ENCODE measurements at places on chromosomes 4 and X.

- no peak for DNase-seq
Observed at GRCh38 chrX:110803506-110803905, 7.9 kb upstream of the CHRDL1 start.

DNA sequence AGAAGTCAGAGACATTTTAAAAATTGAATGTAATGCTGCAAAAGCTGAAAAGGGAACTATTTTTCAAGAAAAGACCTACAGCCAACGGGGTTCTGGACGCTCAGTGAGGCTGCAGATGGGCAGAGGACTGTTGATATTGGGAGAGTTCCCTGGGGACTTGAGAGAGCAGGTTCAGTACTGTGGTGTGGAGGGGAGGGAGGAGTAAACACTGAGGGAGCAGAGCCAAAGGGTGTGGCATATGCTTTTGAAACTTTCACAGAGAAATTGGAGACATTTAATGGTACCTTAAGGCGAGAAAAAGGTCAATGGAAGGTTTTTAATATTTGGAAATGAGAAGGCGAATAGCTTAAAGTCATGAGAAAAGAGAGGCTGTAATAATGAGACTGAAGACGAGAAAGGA, 62.2 kb upstream of the GPM6A start:
- DNase-seq = no peak

DNA sequence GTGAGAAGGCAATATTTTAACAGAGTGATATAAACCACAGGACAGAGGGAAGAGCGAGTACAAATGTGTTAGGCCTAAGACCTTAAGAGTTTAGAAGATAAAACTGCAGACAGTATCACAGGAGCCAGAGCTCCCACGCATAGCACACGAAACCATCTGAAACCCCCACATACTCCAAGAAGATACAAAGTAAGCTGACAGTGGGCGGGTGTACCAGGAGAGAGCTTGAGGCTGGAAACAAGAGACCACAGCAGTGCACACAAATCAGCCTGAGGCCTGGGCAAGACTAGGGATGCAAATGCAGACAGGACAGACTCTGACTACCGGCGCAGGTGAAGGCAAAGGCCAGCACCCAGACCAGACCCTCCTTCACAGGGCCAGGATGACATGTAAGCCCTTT, 54.1 kb upstream of the ARHGAP24 start:
- DNase-seq = no peak

GRCh38 chrX:114500622-114501021, 83.3 kb upstream of the HTR2C start:
- no peak for DNase-seq

GRCh38 chrX:38595801-38596200, 34.5 kb downstream of the TSPAN7 start:
- no peak for DNase-seq

GRCh38 chr4:101086801-101087586, 260.3 kb downstream of the PPP3CA start:
- no peak for DNase-seq

Measured in stimulated activated CD4-positive, alpha-beta T cell treated with anti-CD3 and anti-CD28 coated beads, Interleukin-12 subunit alpha, Interleukin-12 subunit beta, amount 100 ng/mL, for 48 hours (primary cell).